ENCODE measurements at places on chromosomes 5 and 9. TPM values are rescaled to one million over a fixed set of nuclear protein-coding genes. Genes with fewer than 3 reads are reported as not detected.

Gene INSYN2B
- total RNA-seq, result 5.6 TPM

GRCh38 chr5:1394881-1395860 lies 50.1 kb downstream of the SLC6A3 start:
- H3K27ac ChIP-seq, result no peak overlapping the region
- H3K4me3 ChIP-seq, result no peak overlapping the region
- peaks cover 88% of the 10 kb centered on the region for H3K27me3 ChIP-seq
- DNase-seq, result no peak
- no peaks in the 10 kb centered on the region for H3K4me1 ChIP-seq

GRCh38 chr5:150347451-150347850 lies 10.0 kb upstream of the TCOF1 start:
- no peaks in the 10 kb centered on the region for H3K36me3 ChIP-seq
- DNase-seq, result no peak

DNA sequence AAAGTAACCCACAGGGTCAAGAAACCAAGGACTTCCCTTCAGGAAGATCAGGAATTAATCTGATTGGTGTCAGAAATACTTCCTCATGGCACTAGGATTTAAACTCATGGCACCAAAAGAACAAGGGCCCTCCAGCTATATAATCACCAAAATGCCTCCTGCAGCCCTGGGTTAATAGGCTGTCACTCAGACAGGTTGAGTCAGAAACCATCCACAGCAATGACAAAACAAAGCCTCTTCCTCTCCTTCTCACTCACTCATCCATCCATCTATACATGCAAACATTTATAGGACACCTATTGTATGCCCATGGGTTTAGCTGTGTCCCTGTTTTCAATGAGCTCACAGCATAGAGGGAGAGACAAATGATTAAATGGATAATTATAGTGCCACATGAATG lies 62.5 kb upstream of the SPOCK1 start:
- H3K27me3 ChIP-seq, result no peaks in the 10 kb centered on the region
- no peak for DNase-seq
- no peak overlapping the region for H3K4me3 ChIP-seq
- peaks cover 57% of the 10 kb centered on the region for H3K4me1 ChIP-seq
- H3K27ac ChIP-seq, result no peak overlapping the region

Gene TAF11L5
- total RNA-seq, result 1.4 TPM

Gene CKS2
- 301 TPM for total RNA-seq

DNA sequence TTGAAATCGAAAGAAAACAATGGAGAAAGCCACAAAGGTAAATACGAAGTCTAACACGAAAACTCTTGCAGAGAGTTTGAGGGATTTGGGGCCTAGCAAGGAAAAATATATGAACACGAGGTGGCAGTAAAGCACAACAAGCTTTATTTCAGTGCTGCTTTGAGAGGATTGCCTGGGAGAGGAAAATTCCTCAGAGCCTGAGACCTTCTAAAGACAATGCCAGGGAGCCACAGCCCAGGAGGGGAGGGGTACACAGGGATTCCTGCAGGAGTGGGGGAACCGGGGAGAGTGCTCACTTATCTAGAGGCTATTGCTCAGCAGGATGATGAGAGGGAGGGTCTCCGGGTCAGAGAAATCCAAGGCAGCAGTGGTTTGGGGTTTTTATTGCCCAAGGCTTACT lies 134.9 kb upstream of the ADCY2 start:
- no peak overlapping the region for H3K4me3 ChIP-seq
- H3K27ac ChIP-seq, result no peak overlapping the region
- no peaks in the 10 kb centered on the region for H3K36me3 ChIP-seq

Gene PAIP1
- 113 TPM for total RNA-seq
